ENCODE measurements at places on chromosomes 4 and X.

DNA sequence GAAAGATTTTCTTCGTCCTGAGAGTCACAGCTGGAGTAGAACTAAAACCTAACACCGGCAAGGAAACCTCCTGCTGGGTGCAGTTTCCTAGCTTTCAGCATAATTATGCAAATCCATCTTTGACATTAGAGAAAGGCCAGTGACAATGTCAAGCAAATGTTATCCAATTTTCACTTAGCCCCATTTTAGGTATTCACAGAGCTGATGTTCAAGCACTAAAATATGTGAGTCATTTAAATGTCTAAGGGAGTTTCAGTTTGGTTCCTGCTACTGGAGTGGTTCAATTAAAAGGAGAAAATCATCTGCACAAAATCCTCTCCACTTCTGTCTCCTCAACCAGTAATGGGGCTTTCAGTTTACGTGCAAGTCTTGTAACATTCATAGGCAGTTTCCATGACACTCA lies 37.1 kb upstream of the AMOT start:
- no peak for DNase-seq

DNA sequence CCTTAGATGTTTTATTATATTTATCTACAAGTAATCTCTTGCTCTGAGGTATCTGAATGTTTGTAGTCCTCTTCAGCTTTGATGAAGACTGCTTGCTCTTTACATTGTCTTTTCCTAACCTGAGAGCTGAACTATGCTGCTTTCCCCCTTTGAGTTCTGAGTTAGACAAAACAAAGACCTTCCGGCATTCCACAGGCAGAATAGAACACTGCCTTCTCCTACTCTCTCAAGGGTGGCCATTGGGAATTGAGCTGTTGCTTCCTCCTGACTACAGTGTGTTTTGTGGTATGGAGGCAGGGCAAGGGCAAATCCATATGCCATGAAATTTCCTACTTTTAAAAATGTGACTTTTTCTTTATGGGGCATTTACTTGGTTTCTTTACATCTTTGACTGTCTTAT lies 841.0 kb downstream of the FAM133A start:
- DNase-seq, result no peak

DNA sequence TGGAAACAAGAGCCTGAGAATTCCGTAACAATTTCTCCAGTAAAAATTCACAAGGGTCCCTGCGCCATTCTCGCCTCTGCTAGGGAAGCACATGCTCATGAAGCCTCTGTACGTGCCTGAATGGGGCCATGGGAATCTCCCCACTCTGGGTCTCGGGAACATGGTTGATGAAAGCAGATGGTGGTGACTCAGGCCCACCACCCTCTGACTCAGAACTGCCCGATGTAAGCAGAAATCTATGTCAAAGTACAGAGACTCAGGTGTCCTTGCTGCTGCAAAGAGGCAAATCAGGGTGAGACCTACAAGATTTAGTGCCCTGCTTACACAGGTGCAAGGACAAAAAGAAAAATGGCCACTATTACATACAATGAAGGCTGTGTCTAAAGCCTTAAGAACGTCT lies 65.0 kb downstream of the SCD5 start:
- DNase-seq, result peak; percentile 83

DNA sequence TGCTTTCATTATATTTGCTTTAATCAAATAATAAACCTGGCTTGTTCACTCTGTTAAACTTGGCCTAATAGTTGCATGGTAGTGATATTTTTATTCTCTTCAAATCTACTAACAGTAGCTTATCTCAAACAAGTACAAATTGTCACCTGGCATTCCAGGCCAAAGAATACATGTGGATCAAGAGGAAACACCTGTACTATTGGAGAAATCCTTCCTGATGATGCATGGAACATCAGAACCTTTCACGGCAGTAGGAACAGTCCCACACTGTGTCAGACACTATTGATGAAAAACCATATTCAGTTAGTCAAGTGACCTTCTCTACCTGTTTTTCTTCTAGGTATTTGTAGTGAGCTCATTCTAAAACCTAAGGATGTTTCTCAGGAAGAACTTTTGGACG lies 17.0 kb downstream of the MTHFD2L start:
- peak; percentile 26 for DNase-seq

DNA sequence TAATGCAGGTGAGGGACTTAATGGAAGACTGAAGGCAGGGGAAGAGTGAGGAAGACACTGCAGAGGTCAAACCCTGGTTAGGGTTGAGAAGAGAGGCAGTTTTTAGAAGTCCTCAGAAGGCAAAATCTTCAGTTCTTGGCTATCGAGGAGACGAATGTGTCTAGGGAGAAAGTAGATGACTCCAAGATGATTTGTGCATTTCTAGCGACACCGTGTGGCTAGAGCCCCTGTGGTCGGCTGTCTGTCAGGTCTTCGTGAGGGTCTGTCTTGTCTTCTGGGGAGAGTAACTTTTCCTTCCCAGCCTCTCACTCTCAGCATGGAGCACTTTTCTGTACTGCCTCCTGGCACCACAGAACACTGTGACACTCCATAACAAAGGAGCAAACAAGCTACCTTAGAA lies 458.1 kb downstream of the STIM2 start:
- no peak for DNase-seq

DNA sequence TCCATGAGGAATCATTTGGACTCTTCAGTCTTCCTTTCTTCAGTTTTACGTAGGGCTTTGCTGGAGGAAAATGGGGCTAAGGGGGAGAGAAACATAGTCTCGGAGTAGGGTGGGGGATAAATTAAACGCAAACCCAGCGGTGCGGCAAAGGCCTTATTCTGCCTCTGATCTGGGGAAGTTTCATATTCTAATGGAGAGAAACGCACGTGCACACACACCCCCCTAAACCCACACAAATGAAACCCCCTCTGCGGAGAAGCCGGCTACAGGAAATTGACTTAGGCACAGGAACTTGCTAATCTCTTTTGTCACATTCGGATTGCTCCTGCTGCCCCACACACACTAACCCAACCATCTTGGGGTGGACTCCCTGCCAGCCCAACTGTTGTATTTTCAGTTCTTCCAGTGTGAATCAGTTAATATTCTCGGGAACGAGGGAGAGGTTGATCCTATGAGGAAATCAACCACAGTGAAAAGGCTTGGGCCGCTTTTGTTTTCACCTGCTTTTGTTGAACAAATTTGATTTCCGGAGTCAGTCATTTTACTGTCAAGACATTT lies at the start of gene RHOH:
TSS of gene RHOH (plus strand) at position 308 of the 558 bp plus-strand sequence. CDS start 46,356 bp downstream, outside the sequence.
- no peak for DNase-seq

DNA sequence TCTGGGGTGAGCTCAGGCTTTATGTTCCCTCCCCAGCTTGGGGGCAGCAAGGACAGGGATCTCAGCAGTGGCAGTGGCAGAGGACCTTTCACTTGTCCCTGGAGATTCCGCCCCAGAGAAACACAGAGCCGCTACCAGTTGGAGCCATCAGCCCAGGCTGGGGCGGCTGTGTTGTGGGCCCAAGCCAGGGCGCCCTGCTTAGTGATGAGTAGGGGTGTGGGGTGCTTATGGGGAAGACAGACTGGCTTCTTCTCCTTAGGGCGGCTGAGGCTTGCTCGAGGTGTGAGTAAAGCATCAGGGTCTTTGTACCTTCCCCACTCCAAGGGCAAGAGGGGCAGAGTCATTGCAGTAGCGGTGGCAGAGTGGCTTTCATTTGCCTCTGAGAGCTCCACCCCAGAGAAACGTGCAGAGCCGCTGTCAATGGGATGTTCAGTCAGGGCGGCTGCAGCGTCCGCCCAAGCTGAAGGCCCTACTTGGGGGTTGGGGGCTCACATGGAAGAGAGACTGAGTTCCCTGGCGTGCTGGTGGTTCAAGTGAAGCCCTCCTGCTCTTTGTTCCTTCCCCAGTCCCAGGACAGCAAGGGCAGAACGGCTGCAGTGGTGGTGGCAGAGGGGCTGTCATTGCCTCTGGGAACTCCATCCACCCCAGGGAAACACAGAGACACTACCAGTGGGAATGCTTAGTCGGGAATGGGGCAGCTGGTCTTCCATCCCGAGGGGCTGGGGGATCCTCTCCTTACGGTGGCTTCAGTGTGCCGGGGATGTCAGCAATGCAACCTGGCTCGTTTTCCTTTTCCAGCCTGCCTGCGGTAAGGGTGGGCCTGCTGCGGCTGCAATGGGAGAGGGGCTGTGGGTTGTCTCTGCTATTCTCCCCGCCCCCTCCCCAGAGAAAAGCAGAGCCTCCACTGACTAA lies 2142.5 kb upstream of the TENM3 start:
- DNase-seq, result no peak

GRCh38 chrX:39721566-39722279 lies 376.0 kb downstream of the BCOR start:
- peak; percentile 34 for DNase-seq

DNA sequence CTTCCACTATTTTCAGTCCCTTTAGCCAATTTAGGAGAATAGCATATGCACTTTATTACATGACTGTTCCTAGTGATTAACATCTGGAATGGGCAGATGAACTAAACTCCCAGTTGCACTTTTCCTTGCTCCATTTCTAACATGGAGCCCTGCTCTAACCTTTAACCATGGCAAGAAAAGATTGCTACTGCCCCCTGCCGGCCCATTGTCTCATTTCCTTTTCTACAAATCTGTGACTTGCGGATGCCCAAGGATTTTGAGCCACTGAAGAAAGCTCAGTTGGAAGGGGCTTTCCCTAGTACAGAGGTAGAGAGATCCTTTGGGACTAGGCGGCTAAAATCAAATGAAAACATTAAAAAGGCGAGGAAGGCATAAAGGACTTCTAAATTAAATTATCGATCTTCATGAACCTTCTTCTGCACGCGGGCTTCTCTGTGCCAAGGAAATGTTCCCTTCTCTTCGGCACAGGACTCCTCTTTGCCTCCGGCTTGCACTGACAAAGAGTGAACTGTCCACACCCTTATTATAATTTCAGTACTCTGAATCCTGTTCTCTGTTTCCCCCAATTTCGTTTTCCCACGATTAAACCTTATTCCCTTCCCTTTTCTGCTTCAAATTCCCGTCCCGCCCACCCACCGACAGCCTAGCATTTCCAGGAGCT lies 577 bp upstream of the GLRA2 start:
- peak; percentile 1 for DNase-seq

DNA sequence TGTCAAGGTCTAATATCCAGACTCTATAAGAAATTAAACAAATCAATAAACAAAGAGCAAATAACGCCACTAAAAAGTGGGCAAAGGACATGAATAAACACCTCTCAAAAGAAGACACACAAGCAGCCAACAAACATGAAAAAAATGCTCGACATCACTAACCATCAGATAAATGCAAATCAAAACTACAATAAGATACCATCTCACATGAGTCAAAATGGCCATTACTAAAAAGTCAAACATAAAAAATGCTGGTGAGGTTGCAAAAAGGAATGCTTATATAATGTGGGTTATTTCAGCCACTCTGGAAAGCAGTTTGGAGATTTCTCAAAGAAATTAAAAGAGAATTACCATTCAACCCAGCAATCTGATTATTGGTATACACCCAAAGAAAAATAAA lies 481.1 kb downstream of the STPG2 start:
- no peak for DNase-seq

DNA sequence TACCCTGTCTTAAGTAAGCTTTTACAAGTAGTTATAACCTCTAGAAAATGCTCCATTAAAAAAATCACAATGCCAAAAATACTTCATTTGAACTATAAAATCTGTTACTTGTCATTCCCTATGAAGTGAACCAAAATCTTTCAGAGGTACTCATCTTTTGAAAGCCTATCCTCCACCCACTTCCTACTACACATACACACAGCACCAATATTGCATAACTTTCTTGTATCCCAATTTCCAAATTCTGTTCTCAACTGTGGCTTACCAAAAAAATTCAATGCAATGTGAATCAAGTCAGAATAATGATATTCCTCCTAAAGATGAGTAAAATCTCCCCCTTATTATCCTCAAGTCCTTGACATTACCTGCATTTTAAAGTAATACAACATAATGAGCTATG lies 15.9 kb downstream of the DHX15 start:
- no peak for DNase-seq

- DNase-seq, result no peak
These were observed 54.9 kb downstream of the USO1 start for GRCh38 chr4:75779105-75779757.

GRCh38 chr4:53541577-53542206 lies 49.6 kb downstream of the LNX1 start:
- DNase-seq, result peak; percentile 85

DNA sequence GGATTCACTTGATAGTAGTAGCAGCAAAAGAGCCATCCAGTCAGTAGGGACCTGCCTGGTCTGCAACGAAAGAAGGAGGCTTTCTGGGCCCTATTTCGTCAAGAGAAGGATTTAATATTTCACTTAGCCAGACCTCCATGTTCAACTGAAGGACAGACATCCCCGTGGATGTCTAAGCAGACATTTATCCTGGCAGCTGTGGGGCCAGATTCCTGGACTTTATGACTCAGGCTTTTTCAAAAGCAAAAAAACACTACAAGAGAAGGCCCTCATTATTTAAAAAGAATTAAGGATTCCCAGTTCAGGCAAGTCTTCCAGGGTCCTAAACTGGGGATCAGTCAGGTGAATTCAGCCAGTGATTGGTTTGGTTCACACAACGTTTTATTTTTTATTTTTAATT lies 88.5 kb upstream of the TSPAN5 start:
- no peak for DNase-seq

DNA sequence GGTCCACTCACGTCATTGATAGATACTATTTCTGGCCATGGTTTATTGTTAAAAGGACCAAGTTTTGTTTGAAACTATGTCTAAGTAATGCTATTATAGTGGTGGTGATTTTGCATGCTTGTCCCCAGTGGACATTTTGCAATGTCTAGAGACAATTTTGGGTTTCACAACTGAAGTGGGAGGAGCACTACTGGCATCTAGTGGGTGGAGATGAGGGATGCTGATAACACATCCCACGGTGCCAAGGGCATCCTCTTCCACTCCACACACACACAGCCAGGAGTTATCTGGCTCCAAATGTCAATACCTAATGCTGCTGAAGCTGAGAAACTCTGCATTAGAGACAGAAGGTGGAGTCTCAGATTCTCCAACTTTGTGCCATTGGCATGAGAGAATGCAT lies 131.2 kb downstream of the FRMPD4 start:
- no peak for DNase-seq

GRCh38 chrX:13535376-13536165 lies 33.8 kb upstream of the EGFL6 start:
- DNase-seq, result no peak

- no peak for DNase-seq
These were observed 26.6 kb downstream of the ADRA2C start for GRCh38 chr4:3792813-3793212.

DNA sequence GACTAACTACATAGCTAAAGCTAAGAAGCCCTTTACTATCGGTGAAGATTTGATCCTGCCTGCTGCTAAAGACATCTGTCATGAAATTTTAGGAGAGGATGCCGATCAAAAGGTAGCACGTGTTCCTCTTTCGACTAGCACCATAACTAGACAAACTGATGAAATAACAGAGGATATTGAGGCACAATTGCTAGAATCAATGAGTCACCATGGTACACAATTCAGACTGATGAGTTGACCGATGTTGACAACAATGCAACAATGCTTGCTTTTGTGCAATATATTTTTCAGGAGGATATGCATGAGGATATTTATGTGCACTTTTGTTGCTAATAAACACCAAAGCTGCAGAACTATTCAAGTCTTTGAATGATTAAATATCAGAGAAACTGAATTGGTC lies 24.3 kb downstream of the TBCK start:
- no peak for DNase-seq

GRCh38 chr4:38870098-38870808 lies 2.6 kb downstream of the FAM114A1 start:
- DNase-seq, result no peak

All from lung microvascular endothelial cell (primary cell).